ENCODE measurements at places on chromosomes 6 and 20.

DNA sequence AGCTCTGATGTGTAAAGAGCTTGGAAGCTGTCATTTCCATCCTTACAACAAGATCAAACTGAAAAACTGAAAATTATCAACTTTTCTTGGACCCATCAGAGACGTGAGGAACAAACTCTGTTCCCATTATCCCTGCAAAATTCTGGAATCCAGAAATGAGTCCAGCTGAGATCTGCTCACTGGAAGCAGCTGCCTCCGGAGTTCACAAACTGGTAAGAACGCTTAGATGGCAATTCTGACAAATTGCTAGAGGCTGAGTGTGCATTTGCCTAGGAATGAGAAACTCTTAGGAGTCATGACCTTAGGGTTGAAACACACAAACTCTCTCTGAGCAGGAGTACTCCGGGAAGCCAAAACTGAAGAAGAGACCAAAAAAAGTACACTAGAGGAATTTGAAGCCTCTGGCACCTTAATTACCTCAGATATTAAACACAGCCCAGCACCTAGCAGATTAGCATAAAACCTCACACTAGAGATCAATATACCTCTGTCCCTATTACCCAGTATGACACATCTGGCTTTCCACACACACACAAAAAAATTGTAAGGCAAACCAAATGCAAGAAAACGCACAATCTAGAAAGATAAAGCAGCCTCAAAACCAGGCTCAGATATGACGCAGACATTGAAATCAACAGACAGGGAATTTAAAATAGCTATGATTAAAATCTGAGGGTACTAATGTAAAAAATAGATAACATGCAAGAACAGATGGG, 233.5 kb upstream of the SGK1 start:
- DNase-seq = peak; percentile 92

GRCh38 chr6:144211160-144211559, 60.8 kb downstream of the STX11 start:
- no peak for DNase-seq

GRCh38 chr6:11973238-11973637, 38.9 kb upstream of the HIVEP1 start:
- DNase-seq = no peak

GRCh38 chr6:82057846-82058554, 189.5 kb downstream of the IBTK start:
- DNase-seq = no peak

GRCh38 chr6:145621776-145622175, 113.5 kb downstream of the EPM2A start:
- no peak for DNase-seq
